Stimulated activated CD8-positive, alpha-beta memory T cell treated with anti-CD3 and anti-CD28 coated beads, Interleukin-4, amount 100 ng/mL, for 4 hours (primary cell): ENCODE measurements at places on chromosomes 3 and 15.

GRCh38 chr3:161148832-161149475, 43.8 kb upstream of the B3GALNT1 start:
- DNase-seq = no peak

- DNase-seq = no peak
These were observed 42.0 kb downstream of the SEMA5B start for GRCh38 chr3:122985539-122985938.

GRCh38 chr3:12629560-12629959, 34.4 kb downstream of the RAF1 start:
- DNase-seq = no peak

DNA sequence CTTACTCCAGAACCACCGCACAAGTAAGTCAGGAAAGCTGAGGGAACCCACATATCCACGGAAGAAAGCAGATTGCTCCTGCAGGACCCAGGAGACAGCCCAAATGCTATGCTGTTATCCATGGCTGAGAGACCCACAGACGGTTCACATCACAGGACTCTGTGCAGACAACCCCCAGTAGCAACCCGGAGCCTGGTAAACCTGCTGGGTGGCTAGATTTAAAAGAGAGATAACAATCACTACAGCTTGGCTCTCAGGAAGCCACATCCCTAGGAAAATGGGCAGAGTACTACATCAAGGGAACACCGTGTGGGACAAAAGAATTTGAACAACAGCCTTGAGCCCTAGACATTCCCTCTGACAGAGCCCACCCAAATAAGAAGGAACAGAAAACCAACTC, 13.8 kb upstream of the TRIM42 start:
- no peak for DNase-seq

- DNase-seq = no peak
These were observed 2.4 kb downstream of the PML start for GRCh38 chr15:73996939-73997338.

GRCh38 chr3:63964681-63965485, 52.7 kb upstream of the SCAANT1 start:
- DNase-seq = no peak

DNA sequence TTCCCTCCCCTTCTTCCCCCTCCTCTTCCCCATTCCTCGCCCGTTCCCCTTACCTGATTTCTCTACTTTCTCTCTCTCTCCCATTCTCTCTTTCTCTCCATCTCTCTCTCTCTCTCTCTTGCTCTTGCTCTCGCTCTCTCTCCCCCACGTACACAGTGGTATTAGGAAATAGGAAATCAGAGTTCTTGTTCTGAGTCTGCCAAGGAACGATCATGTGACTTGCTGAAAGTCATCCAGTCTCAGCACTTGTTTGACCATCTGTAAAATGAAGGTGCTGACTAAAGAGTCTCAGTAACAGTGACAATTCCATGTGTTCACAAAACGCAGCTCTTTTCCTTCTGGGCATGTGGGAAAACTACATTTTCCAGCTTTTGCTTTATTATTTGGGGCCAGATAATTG, 445.0 kb upstream of the TGFBR2 start:
- no peak for DNase-seq

DNA sequence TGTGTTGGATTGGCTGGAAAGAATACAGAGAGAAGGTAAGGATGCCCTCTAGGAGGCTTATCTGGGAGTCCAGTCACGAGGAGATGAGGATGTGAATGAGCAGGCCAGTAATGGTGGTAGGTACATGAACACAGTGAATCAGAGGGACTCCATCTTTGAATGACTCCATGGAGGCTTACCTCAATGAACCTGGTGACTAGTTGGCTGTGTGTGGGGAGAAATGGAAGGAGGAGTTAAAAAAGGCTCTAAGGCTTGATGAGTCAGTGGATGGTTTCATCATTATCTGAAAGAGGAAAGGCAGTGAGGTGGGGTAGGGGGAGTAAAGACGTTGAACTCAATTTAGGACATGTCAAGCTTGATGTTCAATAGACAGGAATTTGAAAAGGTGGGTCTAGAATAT, 61.1 kb downstream of the KCNAB1 start:
- DNase-seq = no peak

DNA sequence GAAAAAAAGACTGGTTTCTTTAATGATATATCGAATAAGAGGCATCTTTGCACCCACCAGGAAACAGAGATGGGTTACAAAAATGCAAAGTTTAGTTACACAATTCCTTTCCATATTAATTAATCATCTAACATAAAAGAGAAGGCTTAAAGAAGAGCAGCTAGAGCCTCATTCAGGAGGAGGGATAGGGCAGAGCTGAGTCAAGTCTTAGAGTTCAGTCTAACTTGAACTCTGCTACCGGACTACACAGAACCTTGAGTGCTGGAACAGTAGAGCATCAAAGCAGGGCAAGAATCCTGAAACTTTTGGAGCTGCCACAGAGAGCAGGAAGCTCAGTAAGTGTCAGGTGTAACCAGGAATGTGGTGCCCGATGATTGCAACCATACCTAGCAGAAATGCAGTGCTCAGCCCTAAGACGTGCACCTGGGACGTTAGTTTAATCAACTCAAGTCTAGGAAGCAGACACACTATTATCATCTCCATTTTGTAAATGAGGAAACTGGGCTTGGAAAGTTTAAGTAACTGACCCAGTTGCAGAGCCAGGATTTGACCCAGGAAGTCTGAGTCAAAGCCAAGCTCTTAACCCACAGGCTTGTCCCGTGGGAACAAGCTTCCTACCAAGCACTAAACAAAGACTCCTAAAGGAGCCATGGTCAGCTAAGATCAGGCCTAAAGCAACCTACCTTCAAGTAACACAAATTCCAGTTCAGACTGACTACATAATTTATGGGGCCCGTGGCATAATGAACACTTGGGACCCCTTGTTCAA, 187.4 kb downstream of the FOXP1 start:
- no peak for DNase-seq

- no peak for DNase-seq
These were observed 45.7 kb downstream of the RPLP1 start for GRCh38 chr15:69498282-69498681.

DNA sequence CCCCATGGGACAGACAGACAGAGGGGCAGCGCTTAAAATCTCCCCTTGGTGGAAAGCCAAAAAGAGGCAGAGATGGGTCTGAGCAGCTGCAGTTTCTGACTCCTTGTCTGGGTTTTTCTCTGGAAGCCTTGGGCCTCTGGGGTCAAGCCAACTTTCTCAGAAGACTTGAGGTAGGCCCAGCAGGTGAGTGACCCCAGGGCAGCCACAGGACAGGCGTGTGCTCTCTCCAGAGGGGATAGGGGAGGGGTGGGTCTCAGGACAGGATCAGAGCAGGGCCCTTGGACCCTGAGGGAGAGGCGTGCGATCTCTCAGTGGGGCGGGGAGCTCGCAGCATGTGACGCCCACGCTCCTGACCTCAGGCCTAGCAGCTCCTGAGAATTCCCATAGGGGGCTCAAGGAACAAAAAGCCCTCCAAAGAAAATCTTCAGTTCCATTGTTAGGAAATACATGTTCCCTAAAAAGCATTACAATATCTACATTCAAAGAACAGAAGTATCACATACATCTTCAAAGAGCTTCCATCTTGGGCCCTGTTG, 34.6 kb upstream of the DUSP7 start:
- DNase-seq = no peak

DNA sequence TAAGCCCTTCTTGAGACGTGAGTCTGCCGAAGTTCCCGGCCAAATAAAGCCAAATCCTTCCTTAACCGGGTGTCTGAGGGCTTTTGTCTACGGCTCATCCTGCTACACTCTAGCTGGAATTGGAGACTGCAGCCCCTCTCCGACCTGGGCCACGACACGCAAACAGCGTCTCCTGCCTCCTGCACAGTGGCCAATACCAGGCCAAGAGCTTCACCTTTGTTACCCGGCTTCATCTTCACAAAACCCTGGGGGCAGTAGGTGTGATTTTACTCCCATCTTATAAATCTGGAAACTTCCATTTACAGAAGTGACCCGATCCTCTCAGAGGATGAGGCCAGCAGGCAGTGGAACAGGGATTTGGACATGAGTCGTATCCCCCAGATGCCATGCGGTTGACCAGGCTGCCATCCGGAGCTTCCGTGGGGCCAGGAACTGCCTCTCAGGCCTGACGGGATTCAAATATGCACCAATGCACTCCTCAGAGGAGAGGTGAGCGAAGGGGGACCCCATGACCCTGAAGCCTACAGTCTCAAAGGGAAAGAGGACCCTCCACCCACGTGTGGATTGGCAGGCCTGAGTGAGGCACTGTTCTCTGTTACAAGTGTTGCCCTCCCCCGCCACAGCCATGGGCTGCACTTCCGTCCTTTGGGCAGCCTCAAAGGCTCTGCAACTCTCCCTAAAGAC, 53.2 kb upstream of the KLF13 start:
- DNase-seq = no peak

DNA sequence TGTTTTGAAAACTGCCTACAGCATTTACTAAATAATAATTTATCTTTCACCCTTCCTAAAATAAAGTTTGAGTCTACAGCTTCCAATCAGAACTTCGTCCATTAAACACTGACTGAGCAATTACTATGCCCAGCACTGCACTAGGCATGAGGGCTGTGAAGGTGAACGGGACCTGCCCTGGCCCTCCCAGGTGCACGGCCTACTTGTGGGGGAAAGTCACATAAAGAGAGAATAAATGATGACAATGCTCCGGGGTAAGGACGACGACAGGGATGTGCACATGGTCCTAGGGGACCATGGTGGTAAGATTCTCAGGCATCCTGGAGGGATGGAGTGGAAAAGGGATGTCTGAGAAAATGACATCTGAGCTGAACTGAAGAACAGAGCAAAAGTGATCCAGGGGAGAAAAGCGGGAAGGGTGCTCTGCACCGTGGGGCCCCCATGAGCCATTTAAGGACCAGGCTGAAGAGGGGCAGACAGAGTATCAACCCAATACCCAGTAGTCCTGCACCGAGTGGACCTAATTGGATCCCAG, 11.5 kb downstream of the PLA2G4F start:
- no peak for DNase-seq

GRCh38 chr3:190597291-190597690, 83.4 kb downstream of the IL1RAP start:
- no peak for DNase-seq

- DNase-seq = no peak
These were observed 25.4 kb downstream of the FILIP1L start for GRCh38 chr3:100088735-100089368.

DNA sequence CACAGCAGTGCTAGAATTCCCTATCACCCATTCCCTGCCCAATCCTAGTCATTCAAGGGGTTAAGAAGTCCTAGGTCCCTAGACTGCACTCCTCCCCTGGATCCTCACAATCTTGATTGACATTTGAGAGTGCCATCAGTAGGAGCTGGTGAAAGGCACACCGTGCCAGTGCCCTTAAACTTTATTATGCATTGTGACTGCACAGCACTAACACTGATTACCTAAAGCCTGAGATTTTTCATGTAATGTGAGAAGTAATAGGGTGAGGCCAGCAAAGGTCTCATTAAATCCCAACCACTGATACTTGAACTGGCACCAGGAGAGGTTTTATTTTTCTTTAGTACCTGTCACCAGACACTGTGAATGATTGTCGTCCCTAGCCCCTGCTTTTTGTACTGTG, 16.3 kb downstream of the GXYLT2 start:
- no peak for DNase-seq

GRCh38 chr3:141250342-141250741, 18.7 kb downstream of the PXYLP1 start:
- DNase-seq = no peak

- DNase-seq = no peak
These were observed 619 bp downstream of the EIF2AK4 start for GRCh38 chr15:39934397-39935071.

DNA sequence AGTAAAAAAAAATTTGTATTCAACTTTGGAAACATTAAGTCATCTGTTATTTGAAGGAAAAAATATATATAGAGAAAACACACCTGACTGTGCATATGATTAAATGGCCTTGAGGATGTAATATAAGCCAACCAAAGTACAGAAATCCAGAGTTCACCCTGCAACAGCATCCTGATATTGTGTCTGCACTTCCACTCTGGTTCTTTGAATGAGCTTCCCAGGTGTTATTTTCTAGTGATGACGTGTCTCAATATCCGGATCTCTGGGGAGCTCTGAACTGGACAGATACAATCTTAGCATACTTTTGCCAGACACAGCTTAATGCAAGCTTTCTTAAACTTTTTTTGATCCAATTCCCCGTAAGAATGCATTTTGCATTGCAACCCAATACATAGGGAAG, 19.5 kb upstream of the PIK3CB start:
- DNase-seq = no peak

DNA sequence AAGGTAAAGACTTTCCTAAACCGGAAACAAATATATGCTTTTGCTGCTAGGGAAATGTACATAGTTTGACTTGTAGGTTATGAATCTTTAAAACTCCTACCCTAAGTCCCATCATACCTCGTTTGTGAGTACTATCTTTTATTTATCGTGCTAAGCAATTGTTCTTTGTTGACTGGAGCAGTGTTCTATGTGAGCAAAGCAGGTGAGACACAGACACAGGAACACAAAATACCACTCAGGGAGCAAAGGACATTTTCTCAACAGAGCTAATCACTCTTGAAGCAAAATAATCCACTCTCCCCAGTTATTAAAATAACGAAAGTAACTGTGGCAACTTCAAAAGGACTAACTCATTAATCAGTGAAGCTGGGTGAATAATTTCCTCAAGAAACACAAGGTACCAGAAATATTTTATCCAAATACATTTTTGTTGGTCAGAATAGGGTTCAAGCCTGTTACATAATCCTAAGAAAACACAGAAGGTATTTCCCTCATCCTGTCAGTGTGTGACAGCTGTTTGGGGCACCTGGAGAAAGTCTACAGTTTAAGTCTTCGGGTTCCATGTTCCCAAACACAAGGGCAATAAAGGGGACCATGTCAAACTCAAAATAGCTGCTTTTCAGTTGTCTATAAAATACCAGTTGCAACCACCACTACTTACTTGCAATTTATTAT, 407.7 kb downstream of the FOXP1 start:
- DNase-seq = no peak

- DNase-seq = no peak
These were observed 35.4 kb downstream of the ARHGAP31 start for GRCh38 chr3:119329551-119329950.

- no peak for DNase-seq
These were observed 75.0 kb downstream of the LRCH3 start for GRCh38 chr3:197866035-197866434.

- DNase-seq = no peak
These were observed 33.3 kb downstream of the TM4SF18 start for GRCh38 chr3:149299938-149300801.

GRCh38 chr3:56303487-56303886, 164.8 kb downstream of the ERC2 start:
- DNase-seq = no peak

DNA sequence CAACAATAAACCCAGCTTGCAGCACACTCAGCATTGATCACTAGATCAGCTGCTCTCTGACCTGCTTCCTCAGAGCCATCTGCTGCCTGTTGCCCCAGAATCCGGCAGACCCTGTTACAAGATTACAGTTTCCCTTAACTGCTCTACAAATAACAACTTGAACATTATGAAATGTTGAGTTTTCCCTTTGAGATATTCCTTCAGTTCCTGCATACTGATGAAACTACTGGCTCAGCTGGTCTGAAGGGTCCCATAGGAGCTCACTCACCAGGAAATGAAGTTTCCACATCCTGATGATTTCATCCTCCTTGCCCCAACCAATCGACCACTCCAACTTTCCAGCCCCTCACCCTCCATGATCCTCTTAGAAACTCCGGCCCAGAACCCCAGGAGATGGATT, 281.9 kb downstream of the OCA2 start:
- DNase-seq = no peak

- no peak for DNase-seq
These were observed 1048.5 kb downstream of the NTRK3 start for GRCh38 chr15:87207990-87208580.
